AG09309 (cell line): ENCODE measurements at places on chromosomes 3 and 15.

DNA sequence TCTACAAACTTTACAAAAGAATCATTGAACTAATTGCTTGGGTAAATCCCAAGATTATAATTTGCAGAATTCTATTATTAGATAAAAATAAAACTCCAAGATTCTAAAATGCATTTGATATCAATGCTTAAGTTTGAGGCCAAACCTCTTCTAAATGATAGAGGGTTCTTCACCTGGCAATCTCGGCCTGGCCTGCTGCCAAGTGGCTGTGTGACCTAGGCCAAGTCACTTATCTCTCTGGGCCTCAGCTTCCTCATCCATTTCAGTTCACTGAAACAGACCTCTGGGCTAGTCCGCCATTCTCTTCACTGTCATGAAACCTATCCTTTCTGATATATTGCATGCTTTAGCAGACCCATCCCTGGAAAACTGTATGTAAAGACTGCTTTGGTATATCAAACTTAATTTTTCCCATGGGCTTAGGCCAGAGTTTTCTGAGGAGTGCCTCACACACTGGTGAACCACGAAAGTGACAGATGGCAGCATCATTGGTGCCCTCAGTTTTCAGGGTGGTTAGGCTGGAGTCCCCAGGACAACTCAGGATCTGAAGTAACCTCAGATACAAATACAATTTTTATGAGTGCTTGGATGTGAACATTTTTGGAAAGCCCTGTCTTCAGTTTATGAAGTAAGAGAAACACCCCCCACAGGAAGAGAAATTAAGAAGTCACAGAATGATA lies 21.8 kb downstream of the NUDT16 start:
- DNase-seq, result no peak

- no peak for DNase-seq
These were observed 101.7 kb downstream of the MEGF11 start for GRCh38 chr15:66151809-66152208.

GRCh38 chr3:49120096-49120437 lies 556 bp downstream of the USP19 start:
- no peak for DNase-seq

DNA sequence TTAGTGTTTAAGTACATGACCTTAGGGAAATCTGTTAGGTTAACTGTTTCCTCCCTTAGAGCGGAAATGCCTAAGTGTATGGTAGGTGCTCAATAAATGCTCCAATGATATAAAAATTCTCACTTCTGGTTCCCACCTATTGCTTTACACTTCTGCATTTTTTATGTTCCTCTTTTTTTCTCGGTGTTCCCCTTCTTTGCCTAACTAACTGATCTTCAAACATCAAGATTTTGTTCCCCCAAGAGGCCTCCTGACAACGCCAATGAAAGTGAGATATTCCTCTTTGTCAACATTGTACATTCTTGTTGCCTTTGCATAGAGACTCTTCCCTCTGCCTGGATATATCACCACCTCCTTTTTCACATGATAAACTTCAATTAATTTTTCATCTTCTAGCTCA lies 17.4 kb downstream of the SLC35A5 start:
- no peak for DNase-seq

GRCh38 chr15:87645723-87646122 lies 610.8 kb downstream of the NTRK3 start:
- DNase-seq, result no peak

- DNase-seq, result no peak
These were observed 19.0 kb upstream of the NR1I2 start for GRCh38 chr3:119762876-119763275.

- DNase-seq, result no peak
These were observed 22.3 kb upstream of the CDCP1 start for GRCh38 chr3:45168451-45168850.

DNA sequence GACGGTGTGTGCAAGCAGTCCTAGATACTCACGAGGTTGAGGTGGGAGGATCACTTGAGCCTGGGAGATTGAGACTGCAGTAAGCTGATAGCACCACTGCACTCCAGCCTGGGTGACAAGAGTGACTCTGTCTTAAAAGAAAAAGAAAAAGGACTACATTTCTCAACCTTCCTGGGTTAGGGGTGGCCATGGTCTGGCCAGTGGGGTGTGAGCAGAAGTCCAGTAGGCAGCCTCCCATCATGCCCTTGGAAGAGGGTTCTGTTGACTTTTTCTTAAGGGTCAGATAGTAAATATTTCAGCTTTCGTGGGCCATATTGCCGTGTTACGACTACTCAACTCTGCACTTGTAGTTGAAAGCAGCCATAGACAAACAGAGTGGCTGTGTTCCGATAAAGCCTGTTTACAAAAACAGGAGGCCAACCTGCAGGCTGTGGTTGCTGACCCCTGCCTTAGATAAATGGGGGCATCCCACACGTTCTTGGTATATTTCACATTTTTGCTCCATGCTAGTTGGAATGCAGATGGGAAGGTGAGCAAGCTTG lies 31.0 kb upstream of the PDE8A start:
- no peak for DNase-seq

GRCh38 chr3:21484828-21485144 lies 266.2 kb downstream of the ZNF385D start:
- DNase-seq, result no peak

GRCh38 chr3:33858131-33858530 lies 59.7 kb downstream of the PDCD6IP start:
- no peak for DNase-seq

GRCh38 chr15:78322243-78322642 lies 17.9 kb upstream of the CRABP1 start:
- no peak for DNase-seq

DNA sequence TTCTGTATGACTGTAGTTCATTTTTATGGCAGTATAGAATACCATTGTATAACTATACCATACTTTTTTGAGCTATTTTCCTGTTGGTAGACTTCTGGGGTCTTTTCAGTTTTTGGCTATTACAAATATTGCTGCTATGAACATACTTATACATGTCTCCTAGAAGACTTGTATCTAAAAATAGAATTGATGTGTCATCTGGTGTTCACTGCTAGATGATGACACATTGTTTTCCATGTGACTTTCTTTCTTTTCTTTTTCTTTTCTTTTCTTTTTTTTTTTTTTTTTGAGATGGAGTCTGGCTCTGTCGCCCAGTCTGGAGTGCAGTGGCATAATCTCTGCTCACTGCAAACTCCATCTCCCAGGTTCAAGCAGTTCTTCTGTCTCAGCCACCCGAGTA lies 69.8 kb downstream of the SH3GL3 start:
- no peak for DNase-seq

GRCh38 chr3:52456169-52456799 lies 880 bp downstream of the NISCH start:
- DNase-seq, result no peak

- DNase-seq, result no peak
These were observed 42.1 kb upstream of the RARB start for GRCh38 chr3:25385807-25386460.

DNA sequence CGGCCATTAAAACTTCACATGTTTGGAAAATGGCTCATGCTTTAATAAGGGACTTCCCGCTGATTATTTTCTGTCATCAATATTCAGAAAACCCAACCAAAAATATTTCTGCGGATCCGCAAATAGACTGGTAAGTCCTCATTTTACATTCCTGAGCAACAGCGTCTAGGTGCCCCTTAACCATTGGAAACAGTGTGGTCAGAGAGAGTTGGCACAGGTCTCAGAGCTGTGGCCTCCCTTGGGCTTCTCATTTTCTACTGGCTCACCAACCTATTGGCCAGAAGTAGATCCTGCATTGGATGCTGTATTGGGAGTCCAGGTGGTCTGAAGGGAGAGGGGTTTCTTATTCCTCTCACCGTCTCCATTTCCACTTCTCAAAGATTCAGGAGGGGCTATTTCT lies 348.1 kb upstream of the DCBLD2 start:
- DNase-seq, result no peak

DNA sequence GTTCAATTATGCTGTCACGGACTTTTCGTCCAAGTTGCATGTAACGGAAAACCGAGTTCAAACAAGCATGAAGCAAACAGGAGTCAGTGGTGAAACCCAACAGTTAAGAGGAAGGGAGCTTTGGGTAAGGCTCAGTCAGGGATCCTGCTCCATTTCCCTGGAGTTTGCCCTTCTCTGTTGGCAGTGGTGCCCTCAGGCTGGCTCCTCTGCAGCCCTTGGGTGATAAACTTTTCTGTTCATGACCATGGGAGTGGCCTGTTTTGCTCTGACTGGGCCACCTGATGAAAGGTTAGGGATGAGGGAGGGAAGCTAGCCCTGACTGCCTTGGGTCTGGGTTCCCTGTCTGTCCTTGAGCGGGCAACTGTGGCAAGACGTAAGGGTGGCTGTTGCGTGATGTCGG lies 16.1 kb downstream of the CHAC1 start:
- no peak for DNase-seq

GRCh38 chr3:14144423-14145075 lies 19.7 kb downstream of the TMEM43 start:
- DNase-seq, result peak; percentile 99

- no peak for DNase-seq
These were observed 101.3 kb downstream of the DPH6 start for GRCh38 chr15:35444557-35445204.

DNA sequence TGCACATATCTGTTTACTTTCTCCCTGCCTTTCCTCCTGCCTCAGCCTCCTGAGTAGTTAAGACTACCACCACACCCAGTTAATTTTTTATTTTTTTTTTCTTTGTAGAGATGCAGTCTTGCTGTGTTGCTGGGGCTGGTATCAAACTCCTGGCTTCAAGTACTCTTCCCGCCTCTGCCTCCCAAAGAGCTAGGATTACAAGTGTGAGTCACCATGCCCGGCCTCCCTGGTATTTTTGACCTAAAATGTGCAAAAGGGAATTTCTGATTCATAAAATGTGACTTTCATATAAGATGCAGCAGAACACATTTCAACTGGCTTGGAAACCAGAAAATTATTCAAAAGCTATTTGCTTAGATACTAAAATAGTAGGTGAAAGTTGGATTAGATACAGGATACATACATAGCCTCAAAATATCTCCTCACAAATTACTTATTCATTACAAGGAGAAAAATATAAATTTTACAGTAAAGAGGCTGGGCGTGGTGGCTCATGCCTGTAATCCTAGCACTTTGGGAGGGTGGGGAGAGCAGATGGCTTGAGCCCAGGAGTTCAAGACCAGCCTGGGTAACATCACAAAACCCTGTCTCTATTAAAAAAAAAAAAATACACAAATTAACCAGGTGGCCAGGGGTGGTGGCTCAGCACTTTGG lies 32.0 kb downstream of the MAP4 start:
- DNase-seq, result peak; percentile 25

DNA sequence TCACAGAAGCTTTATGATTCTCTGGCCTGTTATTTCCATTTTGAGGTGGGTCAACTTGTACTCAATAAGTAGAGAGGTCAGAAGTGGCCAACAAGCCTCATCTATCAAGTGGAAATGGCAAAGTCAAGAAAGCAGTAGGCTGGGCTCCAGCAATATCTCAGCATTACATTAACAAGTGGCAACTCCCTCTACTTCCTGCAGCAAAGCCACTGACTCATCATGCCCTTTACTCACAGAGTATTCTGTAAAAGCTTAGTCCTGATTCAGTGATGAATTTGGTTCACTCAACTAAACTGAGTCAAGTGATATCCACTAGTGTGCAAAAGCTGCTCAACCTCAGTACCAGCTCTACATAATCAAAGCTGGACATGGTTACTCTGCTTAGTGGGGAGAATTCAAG lies 954.6 kb downstream of the EPHA3 start:
- no peak for DNase-seq

DNA sequence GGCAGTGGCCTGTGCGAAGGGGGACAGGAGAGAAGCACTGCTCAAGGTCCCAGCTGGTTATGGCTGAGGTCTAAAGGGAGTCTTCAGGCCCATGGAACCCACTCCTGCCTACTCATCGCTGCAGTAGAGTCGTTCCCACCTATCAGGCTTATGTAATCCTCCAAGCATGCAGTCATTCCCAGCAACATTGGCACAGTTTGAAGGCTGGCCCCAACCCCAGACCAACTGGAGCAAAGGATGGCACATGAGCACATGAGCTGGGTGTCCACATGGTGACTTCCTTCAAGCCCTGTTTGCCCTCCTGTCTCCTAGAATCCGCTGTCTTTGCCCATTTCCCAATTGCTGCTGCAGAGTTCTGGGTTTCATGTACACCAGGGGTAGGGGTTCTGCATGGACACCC lies 60.5 kb upstream of the FGD5 start:
- DNase-seq, result no peak

DNA sequence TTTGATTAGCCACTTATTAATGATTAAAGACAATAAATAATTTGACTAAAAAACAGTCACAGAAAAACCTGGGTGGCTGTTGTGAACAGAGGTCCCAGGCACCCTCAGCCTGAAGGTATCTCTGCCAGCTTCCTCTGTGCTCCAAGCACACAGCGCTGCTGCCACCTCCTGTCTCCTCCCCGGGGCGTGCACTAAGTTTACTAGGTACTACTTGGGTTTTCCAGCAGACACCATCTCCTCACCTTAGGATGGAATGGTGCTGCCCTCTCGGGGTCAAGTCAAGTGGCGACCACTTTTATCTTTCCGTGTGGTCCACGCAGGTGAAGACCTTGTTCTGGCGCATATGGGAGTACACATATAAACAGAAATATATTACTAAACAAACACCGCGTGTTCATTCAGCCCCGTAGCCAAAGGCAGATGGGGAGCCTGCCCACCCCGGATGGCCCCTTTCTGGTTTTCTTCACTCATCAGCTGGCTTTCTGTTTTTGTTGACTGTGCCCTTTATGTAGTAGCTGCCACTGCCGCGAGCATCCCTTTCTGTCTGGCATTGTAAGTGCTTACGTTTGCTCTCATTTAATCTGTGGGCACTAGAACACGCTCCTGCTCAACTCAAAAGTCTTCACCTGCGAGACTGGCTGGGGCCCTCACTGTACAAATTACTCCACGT lies 128.0 kb downstream of the LRIG1 start:
- no peak for DNase-seq

GRCh38 chr15:81224232-81224631 lies 27.6 kb downstream of the IL16 start:
- no peak for DNase-seq

- no peak for DNase-seq
These were observed 48.5 kb downstream of the PGPEP1L start for GRCh38 chr15:98958918-98959639.

DNA sequence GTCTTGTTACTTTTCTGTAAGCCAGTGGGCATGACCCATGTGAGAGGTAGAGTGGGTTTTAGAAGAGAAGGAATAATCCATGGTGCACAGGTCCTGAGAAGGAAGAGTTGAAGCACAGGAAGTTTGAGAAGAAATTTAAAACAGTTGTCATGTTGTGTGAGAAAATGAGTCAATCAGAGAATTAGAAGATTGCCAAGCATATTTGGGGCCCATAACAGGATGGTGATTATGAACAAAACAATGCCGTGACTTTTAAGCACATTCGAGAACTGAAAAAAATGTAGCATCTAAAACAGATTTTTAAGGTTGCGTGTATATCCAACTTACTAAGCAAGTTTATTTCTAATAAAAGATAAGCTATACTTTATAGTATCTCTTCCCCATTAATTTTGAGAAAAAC lies 198.7 kb downstream of the RORA start:
- DNase-seq, result no peak

DNA sequence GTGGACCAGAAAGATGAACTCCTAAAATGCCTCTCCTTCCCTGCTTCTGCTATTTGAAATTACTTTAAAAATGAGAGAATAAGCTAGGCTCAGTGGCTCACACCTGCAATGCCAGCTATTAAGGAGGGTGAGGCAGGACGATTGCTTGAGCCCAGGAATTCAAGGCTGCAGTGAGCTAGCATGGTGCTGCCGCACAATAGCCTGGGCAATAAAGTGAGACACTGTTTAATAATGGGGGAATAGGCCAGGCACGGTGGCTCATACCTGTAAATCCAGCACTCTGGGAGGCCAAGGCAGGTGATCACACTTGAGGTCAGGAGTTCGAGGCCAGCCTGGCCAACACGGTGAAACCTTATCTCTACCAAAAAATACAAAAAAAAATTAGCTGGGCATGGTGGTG lies 271.1 kb downstream of the FOXP1 start:
- no peak for DNase-seq
